ENCODE measurements at places on chromosomes 6 and 20.

DNA sequence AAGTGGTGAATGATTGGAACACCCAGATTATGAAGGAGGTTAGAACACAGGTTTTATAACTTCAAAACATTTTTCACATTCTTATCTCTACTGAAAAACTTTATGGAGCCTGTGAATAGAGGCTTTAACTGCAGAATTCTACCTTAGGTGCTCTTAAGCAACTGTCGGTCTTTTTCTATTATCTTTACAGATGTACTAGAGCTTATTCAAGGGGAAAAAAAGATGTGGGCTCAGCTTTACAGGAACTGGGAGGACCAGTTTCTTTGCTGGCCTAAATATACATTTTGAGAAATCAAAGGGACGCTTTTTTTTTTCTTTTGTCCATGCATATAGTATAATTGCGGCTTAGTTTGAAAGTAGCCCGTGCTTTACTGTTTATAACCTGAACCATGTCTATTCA is 58.9 kb downstream of the UST start:
- DNase-seq: no peak

GRCh38 chr20:50110141-50111047 is 2.6 kb downstream of the UBE2V1 start:
- DNase-seq: peak; percentile 60

DNA sequence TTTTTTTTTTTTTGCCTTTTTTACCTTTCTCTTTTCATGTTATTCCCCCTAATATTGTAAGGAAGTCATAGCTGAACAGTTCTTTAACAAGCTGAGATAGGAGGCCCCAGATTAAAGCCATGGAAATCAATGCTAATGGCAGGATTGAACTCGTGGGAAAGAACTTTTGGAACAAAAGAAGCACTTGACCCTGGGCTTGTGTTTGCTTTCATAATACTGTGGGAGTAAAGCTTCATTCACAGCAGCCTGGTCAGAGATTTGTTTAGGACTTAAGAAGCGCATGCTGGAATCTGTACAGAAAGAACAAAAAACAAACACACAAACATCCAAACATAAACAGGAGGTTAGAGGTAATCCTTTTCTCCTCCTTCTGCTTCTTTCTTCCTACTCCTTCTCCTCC is 5.1 kb downstream of the HEY2 start:
- DNase-seq: no peak

- no peak for DNase-seq
Observed at GRCh38 chr20:58327211-58327610, 17.7 kb downstream of the RAB22A start.

DNA sequence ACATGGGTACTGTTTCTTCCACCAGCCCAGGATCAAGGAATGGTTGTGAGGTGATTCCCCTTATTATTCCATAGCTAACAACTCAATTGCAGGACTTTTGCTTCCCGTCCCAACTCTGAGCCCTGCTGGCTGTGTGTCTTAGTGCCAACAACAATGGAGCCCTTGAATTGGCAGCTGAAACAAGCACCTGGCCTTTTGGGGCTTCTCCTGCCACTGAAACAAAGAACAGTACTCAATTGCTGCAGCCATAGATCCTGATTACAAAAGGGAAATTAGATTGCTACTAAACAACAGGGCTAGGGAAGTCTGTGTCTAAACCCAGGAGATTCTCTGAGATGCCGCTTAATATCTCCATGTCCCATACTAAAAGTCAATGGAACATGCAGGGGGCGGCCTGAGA is 61.3 kb upstream of the CARMIL1 start:
- DNase-seq: no peak

DNA sequence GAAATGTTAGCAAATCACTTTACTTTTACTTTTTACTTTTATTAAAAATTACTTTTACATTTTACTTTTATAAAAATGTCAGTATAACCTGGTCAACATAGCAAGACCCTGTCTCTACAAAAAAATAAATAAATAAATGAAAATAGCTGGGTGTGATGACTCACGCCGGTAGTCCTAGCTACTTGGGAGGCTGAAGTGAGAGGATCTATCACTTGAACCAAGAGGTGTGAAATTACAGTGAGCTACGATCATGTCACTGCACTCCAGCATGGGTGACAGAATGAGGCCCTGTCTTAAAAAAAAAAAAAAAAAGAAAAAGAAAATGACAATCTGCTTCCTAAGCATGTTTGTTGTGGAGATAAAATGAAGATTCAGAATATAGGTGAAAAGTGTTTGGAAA is 31.0 kb upstream of the FBXO30 start:
- DNase-seq: no peak

DNA sequence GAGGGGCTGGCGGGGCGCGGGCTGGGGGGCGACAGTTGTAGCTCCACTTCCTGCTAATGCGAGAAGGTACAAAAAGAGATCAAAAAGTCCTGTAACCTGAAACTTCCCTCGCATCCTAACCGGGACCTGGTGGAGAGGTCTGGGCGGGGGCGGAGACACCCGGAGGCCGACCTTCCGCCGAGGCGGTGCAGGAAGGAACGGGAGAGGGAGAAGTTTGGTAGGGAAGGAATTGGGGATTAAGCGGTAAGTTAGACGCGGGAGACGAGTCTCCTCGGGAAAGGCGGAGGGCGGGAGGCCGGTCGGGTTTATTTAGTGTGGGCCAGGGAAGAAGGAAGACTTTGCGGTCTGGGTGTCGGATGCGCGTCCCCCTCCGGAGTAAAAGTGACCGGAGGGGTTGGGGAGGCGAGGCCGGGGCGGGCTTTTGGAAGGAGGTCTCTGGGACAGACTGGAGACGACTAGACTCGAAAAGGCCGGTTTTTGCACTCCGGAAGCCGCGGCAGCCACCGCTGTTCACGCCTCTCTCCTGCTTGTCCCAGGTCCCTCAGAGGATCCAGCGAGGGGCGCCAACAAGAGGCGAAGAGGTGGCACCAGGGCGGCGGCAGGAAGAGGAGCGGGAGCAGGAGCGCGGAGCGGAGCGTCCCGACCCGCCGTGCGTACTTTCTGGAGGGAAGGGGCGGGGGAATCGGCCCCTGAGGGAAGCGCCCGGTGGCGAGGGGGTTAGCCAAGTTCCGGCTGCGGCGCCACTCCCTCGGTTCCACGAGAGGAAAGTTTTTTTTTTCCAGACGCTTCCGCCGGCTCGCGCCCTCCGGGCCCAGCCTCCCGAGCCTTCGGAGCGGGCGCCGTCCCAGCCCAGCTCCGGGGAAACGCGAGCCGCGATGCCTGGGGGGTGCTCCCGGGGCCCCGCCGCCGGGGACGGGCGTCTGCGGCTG is 734 bp downstream of the TPBG start:
- no peak for DNase-seq

DNA sequence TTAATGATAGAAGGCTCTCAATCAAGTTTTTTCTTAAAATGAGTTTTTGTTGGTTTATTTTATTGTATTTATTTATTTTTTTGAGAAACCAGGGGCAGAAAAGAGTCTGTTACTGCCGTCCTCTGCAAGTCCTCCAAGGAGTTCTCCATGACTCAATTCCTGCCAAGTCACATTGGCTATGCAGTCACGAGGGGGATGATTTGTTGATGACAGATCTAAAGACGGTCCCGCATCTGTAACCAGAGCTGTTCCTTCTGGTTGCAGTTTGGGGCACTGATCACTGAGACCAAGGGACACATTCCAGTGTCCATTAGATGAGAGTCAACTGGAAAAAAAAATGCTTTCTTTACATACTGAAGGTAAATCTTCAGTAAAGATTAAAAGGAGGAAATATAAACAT is 13.9 kb upstream of the TSHZ2 start:
- DNase-seq: no peak

GRCh38 chr6:114172576-114173260 is 170.1 kb downstream of the HS3ST5 start:
- DNase-seq: no peak

DNA sequence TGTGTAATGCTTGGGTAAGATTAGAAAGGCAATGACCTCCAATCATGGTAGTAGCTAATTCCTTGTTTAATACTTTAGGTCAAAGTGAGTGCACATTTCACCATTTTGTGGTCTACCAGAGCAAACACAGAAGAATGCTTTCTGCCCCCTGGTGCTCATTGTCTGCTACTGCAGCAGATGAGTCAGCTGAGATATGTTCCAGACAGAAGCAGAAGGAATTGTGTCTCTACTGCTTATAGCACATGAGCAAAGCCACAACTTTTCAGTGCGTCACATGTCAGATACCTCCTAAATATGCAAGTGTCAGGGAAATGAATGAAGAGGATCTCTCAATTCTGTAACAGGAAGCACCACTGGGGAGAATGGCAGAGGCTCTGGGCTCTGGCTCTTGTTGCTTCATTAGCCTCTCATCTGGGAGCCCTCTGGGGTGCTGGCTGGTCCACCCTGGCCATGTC is 308.9 kb downstream of the ALDH8A1 start:
- peak; percentile 82 for DNase-seq

DNA sequence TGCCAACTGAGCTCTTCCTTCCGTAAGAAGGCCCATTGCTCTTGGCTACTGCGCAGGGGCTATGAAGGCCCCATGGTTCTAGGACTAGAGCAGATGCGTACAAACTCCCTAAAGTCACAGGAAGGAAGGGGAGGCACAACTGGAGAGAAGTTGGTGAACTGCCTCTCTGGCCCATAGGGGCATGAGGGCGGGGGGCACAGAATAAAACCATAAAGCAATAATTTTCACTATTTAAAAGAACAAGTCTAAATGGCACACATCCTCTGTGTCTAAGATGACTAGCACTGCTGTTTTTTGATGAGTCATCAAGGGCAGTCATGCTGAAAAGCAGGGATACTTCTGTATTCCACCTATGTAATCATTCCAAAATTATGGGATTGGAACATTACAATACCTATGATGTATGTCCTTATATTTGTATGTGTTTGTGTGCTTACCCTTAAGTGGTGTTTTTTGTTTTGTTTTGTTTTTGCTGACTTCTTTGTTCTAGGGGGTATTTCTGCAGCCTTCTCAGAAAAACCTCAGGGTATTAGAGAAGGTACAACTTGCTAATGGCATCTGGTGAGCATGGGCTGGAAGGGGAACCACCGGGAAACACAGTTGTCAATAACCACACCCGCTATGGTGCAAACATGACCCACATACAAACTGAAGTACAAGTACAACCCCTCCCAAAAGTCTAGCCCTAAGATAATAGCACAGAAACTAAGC is 36.9 kb downstream of the B4GALT5 start:
- peak; percentile 65 for DNase-seq

DNA sequence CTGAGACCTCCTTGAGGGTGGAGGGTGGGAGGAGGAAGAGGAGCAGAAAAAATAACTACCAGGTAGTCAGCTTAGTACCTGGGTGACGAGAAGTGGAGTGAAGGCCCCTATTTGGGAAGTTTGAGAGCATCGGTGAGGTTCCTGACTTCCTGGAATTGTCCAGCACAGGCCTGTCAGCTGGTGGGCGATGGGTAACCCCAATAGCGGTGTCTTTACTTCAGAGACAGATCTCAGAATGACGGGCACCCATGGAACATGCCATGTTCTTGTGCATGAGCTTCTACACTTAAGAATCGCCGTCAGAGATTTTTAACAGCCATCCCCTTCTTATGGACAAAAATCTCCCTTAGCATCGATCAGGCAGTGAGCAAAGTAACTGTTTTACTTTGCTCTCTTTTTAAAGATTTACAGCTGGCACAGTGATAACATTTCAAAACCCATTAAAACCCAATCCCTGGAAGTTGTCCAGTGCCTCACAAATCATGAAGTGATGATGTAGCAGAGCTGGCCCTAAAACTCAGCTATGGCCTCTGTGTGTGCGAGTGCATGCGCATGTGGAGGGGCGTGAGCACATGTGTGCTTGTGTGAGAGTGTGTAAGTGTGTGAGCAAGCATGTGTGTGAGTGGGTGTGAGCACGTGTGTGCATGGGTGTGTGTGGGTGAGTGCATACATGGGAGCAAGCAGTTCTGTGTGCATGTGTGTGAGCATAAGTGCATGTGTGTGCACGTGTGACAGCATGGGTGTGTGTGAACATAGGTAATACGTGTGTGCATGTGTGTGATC is 85.2 kb downstream of the DLL1 start:
- no peak for DNase-seq

DNA sequence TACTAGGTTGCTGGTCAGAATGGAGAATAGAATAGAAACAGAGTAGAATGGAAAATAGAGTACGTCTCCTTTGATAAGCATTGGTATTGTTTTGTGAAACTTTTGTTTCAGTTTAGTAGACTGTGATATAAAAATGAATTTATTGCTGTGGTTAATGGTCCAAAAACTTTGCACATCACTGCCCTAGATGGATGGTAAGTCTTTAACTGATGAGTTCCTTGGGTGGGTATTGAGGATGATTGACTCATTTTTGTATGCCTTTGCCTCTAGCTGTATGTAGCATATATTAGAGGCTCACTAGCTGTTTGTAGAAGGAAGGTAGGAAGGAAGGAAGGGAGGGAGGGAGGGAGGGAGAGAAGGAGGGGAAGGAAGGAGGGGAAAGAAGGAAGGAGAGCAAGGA is 48.3 kb downstream of the ZDHHC14 start:
- DNase-seq: no peak

DNA sequence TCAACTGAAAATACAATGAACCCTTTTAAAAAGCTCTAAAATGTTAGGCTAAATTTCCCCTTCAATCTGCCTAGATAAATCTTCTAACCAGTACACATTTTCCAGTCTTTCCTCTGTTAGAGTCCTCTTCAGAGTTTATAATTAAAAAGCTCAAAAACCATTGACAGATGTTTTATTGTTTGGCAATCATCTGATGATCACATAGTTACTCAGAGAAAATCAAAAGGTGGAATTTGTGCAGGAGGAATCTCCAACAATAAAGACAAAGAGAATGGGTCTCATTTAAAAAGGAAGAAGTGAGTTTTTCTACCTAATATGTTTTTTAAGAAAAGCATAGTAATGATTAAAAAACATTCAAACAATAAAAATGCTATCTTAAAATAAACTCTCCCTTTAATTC is 3.1 kb downstream of the TRAPPC3L start:
- DNase-seq: no peak

GRCh38 chr6:157657754-157658153 is 165.3 kb upstream of the SNX9 start:
- no peak for DNase-seq

DNA sequence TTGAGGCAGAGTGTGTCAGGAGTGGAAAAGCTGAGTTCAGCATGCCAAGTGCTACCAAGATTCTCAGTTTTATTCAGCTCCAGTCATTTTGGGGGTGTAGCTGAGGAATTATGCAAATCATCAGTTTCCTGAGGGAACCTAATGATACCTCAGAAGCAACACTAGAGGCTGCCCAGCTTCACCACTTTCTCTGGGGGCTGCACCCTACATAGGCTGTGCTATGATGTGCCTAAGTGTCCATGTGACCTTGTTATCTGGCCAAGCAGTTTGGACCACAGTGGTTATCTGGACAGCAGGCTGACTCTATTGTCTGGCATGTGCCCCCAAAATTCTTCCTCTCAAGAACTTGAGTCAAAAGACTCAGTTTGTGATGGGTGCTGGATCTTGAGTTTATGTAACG is 374.6 kb upstream of the SYNCRIP start:
- no peak for DNase-seq

DNA sequence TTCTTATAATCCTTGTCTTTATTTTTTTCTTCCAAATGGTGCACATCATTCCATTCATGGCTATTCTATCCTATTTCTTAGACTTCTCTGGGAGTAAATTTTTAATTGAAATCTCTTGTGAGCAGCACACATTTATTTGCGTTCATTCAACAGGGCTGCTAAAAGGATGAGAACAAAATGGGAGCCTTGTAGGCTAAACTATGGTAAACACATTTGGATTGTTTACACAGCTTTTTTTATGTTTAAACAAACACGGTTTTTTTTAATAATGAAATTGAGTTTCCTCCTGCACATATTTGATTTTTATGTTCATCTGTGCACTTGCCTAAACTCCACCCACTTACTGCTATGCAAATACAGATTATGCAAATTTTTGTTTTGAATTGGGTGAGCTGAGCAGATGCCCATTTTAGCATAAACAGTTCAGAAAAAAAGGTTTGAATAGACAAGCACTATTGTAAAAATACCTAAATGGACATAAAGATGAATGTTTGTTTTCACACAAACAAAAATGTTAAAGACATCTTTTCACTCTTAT is 92.0 kb downstream of the OLIG3 start:
- no peak for DNase-seq

Data from CD4-positive, alpha-beta T cell treated with Interferon gamma for 1 hour (primary cell).